ENCODE measurements at places on chromosomes 11 and 22. TPM values are rescaled to one million over a fixed set of nuclear protein-coding genes. Genes with fewer than 3 reads are reported as not detected.

The KRTAP5-10 gene
- not detected for total RNA-seq

The SPI1 gene
- 5.0 TPM for total RNA-seq

The LMO1 gene
- 0.41 TPM for total RNA-seq

The RAG1 gene
- 2.2 TPM for total RNA-seq

The GALNT18 gene
- total RNA-seq = 35.3 TPM

DNA sequence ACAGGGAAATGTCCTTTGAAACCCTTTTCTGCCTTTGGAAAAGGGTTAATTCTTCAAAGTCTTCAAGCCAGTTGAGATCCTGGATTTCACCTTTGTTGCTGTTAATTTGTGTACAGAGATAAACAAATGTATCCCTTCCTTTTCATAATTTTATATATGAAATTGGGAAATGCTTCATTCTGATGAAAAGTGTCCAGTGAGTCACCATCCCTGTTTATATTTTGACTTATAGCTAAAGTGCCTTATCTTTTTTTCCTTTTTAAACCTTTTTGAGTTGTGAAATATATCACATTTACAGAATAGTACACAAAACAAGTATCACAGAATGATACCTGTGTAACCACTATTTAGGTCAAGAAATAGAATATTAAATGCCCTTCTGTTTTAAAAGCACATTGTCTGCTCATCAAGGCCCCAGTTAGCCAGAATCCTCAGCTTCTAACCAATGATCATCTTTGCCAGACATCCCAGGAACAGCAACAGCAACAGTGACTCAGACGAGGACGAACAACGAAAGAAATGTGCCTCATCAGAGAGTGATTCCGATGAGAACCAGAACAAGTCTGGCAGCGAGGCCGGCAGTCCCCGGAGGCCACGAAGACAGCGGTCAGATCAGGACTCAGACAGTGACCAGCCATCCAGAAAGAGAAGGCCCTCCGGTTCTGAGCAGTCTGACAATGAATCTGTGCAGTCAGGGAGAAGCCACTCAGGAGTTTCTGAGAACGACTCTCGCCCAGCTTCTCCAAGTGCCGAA, 27.3 kb downstream of the CTR9 start:
- no peak for DNase-seq

DNA sequence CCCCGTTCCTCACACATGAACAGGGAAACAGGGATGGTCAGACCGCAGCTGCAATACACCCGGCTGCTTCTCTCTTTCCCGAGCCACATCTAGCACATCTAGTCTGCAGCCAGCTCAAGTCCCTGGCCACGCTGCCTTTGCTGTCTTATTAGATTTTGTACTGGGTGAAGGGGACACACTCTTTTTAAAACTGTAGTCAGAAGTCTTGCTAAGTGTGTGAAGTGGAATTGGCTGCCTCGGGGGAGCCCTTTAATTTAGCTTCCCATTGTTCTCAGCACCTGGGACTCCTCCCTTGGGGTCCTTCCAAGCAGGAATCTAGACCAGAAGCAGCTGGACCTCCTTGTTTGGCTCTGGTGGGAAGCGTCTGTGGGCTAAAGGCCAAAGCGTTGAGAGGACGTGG, 420.0 kb downstream of the CTTN start:
- DNase-seq = peak; percentile 63

GRCh38 chr22:42319386-42319785, 48.9 kb upstream of the TCF20 start:
- no peak for DNase-seq

- DNase-seq = peak; percentile 44
Measured at GRCh38 chr22:42116848-42117424, 13.7 kb downstream of the CYP2D6 start.

DNA sequence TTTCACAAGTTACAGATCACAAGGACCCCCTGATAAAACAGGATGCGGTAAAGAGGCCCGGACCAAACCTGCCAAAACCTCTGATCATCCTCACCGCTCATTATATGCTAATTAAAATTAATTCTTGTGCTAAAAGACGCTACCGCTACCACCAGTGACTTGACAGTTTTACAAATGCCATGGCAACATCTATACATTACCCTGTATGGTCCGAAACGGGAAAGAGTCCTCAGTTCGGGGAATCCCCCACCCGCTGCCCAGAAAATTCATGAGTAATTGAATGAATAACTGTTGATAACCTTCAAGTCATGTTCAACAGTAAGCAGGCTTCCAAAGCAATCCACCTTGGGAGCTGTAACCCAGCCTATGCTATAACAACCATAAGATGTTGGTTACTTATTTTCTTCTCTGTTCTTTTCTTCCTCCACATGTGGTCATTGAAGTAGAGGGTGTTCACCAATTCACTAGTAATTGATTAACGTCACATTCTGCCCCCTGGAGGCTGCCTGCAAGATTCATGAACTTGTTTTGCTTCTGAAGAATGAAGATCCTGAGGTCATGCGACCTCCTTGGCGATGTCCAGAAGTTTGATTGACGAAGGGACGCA, 20.6 kb downstream of the APOBEC3H start:
- DNase-seq = peak; percentile 47

DNA sequence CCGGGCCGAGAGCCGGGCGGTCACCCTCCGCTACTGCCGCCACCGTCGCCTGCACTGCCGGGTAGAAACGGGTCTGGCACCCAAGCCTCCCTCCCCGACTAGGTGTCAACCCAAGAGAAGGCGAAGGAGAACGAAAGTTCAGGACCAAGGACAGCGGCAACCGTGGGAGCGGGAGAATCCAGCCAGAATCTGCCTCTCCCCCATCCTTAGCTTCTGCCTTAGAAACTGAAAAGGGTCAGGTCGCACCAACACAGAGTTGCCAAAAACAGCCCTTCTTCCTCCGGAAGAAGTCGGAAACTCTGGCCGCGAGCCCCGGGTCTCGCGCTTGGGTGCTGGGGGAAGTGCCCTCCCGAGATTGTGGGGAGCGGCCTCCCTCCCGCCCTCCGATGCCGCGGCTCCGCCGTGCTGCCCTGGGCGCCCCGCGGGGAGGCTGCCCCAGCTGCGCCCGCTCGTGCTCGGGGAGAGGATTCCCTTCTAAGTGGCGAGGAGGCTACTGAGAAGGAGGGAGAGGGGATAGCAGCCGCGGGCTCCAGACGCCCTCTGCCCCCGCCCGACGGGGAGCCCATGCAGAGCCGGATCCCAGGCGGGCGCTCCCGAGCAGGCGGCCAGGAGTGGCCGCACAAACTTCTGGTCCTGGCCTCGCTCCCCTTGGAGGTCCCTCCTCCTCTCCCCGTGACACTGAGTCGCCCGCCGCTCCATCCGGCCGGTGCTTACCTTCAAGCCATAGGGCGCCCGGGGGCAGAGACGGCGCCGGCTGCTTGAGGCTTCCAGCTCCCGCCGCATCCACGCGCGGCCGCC, 637 bp downstream of the DRD2 start:
- peak; percentile 97 for DNase-seq
